IMR-90 (cell line): ENCODE measurements at places on chromosomes 1 and 21. TPM values are rescaled to one million over a fixed set of nuclear protein-coding genes. Genes with fewer than 3 reads are reported as not detected.

- DNase-seq = no peak
Measured at GRCh38 chr1:165675794-165676193, 22.6 kb downstream of the ALDH9A1 start.

DNA sequence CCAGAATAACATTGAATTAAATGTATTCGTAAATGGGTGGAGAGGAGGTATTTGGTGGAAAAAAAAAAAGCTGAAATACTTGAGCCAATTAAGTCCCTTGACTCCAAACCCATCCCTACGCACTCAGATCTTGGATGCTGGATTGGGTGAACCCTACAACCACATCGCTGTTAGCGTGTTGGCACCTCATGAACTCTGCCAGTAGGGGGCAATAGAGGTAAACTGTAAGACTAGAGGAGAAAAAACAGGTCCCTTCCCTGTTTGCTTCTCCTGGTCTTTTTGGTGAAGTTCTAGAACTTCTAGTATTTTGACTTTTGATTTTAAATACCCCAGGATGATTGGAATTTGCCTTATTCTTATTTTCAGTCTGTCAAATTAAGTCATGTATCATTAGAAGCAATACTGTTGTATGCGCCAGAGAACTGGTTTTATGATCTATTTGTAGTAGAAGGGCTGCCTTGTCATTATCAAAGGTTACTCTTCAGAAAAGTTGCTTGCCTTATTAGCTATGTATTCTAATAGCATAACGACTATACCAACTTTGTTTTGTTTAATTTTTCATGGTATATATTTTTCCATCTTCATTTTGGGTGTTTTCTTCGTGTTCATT lies 1.9 kb upstream of the OR13G1 start:
- DNase-seq = peak; percentile 27

- DNase-seq = no peak
Measured at GRCh38 chr1:110680036-110680735, 5.4 kb upstream of the KCNA3 start.

- no peak for DNase-seq
Measured at GRCh38 chr1:7584157-7584556, 186.9 kb upstream of the VAMP3 start.

DNA sequence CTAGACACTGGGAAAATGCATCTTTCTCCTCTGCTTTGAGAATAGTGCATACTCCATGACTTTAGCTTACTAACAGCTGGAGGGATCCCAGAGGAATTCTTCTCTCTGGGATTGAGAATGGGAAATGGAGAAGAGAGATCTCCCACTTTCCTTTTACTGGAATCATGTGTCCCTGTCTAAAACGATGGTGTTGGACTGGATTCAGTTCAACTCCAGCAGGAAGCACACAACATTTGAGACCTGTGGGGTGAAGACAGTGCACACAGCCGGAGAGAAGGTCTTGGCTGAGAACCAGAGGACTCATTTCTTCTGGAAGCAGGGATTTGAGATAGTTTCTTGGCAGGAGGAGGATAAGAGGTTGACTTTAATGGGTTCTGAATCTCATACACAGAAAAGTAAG lies 58.7 kb downstream of the TRABD2B start:
- DNase-seq = no peak

GRCh38 chr1:114173680-114174079 lies 20.0 kb upstream of the SYT6 start:
- no peak for DNase-seq

DNA sequence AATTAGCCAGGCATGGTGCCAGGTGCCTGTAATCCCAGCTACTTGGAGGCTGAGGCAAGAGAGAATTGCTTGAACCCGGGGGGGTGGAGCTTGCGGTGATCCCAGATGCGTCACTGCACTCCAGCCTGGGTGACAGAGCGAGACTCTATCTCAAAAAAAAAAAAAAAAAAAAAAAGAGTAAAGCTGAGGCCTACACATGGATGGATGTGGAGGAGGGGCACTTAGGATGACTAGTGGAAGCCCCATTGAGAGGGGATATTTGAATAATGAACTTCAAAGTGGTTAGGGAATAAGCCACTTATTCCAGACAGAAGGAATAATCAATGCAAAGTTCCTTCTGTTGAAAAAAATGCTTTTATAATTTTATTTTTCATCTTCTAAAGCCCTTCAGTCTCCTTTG lies 51.4 kb downstream of the PTBP2 start:
- DNase-seq = no peak

DMRTA2 gene
- polyA plus RNA-seq = 0.02 TPM in 1 of 2 replicates, not detected in the other

NIBAN1 gene
- polyA plus RNA-seq = 3.2 and 4.0 TPM in 2 replicates

CFAP74 gene
- not detected in 2 replicates for polyA plus RNA-seq

AKNAD1 gene
- polyA plus RNA-seq = 0.07 and 0.55 TPM in 2 replicates

OR2AK2 gene
- polyA plus RNA-seq = not detected in 2 replicates

HSD3B2 gene
- not detected in 2 replicates for polyA plus RNA-seq
